Fibroblast of skin of left quadriceps (primary cell): ENCODE measurements at places on chromosomes 4 and X.

GRCh38 chr4:3655485-3655884 lies 110.7 kb upstream of the ADRA2C start:
- DNase-seq: no peak

- no peak for DNase-seq
Observed at GRCh38 chr4:95547715-95548471, 880 bp downstream of the UNC5C start.

DNA sequence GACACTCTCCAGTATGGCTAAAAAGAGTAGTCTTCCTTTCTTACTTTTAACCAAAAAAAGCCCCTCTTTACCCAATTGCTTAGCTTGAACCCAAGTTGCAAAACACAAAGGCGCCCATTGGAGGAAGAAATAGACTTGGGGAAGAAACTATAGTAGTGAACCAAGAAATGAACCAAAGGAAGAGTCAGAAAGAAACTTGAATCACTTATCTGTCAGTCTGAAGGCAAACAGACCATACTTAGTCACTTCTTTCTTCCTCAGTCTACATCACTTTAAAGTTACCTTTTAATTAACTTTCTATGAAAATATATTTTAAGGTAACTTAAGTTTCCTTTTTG lies 161.4 kb upstream of the GIMD1 start:
- DNase-seq: no peak

GRCh38 chr4:65624651-65625050 lies 45.6 kb downstream of the EPHA5 start:
- DNase-seq: no peak

GRCh38 chr4:113783701-113784100 lies 22.2 kb upstream of the CAMK2D start:
- no peak for DNase-seq

DNA sequence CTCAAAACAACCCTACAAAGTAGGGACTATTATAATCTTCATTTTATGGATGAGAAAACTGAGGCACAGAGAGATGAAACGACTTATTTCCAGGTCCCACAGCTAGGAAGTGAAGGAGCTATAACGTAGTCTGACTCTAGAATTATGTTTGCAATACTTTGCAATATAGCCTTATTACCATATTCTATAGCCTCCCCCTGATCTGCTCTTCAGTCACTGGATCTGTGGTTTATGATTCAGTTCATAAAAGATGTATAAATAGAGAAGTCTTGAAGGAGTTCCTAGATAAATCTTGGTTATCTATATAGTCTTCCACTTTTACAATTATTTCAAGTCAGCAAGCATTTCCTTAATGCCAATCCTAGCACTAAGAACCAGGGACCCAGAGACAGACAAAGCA lies 57.5 kb downstream of the OPHN1 start:
- no peak for DNase-seq

GRCh38 chr4:5662555-5662954 lies 45.8 kb downstream of the EVC2 start:
- DNase-seq: no peak

DNA sequence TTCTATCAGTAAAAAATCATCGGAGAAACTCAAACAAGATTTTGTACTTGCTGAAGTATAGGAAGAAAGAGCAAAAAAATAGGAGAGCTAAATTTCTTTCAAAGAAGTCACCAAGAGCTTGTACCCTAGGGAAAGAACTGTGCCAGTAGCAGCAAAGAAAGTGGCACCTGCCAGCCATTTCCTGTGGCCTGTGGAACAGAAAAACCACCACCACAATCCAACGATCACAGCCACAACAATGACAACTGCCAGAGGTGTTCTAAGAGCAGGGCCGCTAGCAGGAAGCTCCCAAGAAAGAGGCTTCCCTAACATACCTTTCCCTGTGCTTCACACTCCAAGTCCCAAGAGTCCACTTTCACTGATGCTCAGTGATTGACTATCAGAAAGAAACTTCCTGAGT lies 266.1 kb upstream of the GPC4 start:
- no peak for DNase-seq

- peak; percentile 56 for DNase-seq
Observed at GRCh38 chrX:150362599-150363481, at the start of gene MAMLD1. Gene MAMLD1, plus strand, starts transcription at chrX:150363317. Its CDS starts 82,200 bp downstream, at chrX:150445517.

GRCh38 chr4:139524062-139524631 lies 31.9 kb downstream of the SETD7 start:
- DNase-seq: no peak

- DNase-seq: peak; percentile 89
Observed at GRCh38 chr4:109207061-109207460, 95.4 kb downstream of the COL25A1 start.
